Suprapubic skin (tissue), 4 donors: ENCODE measurements at places on chromosomes 16 and 17. TPM values are rescaled to one million over a fixed set of nuclear protein-coding genes. Genes with fewer than 3 reads are reported as not detected.
A peak's percentile ranks its signal among the peaks of the same experiment; 100 is the strongest.

ARHGDIG gene
- not detected for total RNA-seq

DNA sequence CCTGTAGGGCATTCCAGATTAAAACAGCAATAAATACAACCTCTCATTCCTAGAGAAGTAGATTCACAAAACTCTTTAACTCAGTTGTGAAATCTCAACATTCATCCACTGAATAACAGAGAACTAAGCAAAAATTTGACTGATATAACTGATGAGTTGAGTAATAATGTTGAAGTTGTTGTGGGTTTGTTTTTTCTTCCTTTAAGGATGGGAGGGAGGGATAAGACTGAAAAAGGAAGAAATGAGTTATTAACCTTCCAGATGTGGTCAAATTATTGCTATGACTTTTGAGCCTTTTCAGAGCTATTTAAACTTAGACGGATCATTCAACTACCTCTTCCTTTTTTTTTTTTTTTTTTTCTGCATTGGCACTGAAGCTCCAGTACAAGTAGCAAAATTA, 38.6 kb downstream of the SKAP1 start:
- no peak overlapping the region for H3K4me3 ChIP-seq
- H3K36me3 ChIP-seq: no peaks in the 10 kb centered on the region
- no peak for DNase-seq
- H3K4me1 ChIP-seq: no peaks in the 10 kb centered on the region
- no peak overlapping the region for H3K27ac ChIP-seq

GRCh38 chr17:43691317-43691693, 29.6 kb upstream of the MEOX1 start:
- no peak overlapping the region for H3K4me3 ChIP-seq
- DNase-seq: no peak
- H3K4me1 ChIP-seq: peaks cover 5% of the 10 kb centered on the region
- H3K27me3 ChIP-seq: no peaks in the 10 kb centered on the region
- H3K36me3 ChIP-seq: no peaks in the 10 kb centered on the region

GRCh38 chr17:33596899-33597298, 303.8 kb upstream of the ASIC2 start:
- H3K27me3 ChIP-seq: peaks cover 7% of the 10 kb centered on the region
- H3K27ac ChIP-seq: no peak overlapping the region
- H3K4me1 ChIP-seq: no peaks in the 10 kb centered on the region
- H3K4me3 ChIP-seq: no peak overlapping the region
- H3K36me3 ChIP-seq: no peaks in the 10 kb centered on the region

GRCh38 chr17:12445331-12445730, 220.4 kb upstream of the MYOCD start:
- H3K4me3 ChIP-seq: no peak overlapping the region
- DNase-seq: no peak
- H3K27me3 ChIP-seq: no peaks in the 10 kb centered on the region
- no peaks in the 10 kb centered on the region for H3K36me3 ChIP-seq

KRTAP4-6 gene
- total RNA-seq: 45.0 TPM

RABEP2 gene
- total RNA-seq: 66.7 TPM

DNA sequence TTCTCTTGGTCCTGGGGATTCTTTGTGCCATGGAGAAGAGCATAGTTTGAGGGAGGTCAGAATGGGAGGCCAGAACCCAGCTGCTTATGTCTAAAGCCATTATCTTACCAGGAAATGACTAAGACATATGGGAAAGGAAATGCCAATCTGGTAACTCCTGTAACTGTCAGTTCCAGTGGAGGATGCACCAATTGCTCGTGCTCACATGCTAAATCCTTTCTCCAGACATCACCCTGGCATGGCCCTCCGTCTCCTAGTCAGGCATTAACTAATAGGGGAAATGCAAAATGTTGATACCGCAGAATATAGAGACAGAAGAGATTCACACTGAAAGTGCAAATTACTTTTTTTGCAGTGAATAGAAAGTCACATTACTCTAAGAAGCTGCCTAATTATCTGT, 255.6 kb upstream of the HSBP1 start:
- no peak overlapping the region for H3K27ac ChIP-seq
- H3K4me1 ChIP-seq: no peaks in the 10 kb centered on the region
- no peak for DNase-seq

GRCh38 chr17:2085648-2085949, 30.7 kb downstream of the HIC1 start:
- H3K36me3 ChIP-seq: peaks cover 20% of the 10 kb centered on the region
- H3K27ac ChIP-seq: peak overlapping the region; percentile 77
- no peaks in the 10 kb centered on the region for H3K27me3 ChIP-seq
- no peak overlapping the region for H3K4me3 ChIP-seq
- peaks cover 84% of the 10 kb centered on the region for H3K4me1 ChIP-seq

- no peak overlapping the region for H3K4me3 ChIP-seq
- no peak overlapping the region for H3K27ac ChIP-seq
- H3K4me1 ChIP-seq: no peaks in the 10 kb centered on the region
- no peak for DNase-seq
Measured at GRCh38 chr16:49970797-49971431, 54.1 kb upstream of the CNEP1R1 start.

GRCh38 chr16:873243-873661, 72.7 kb upstream of the GNG13 start:
- no peak for DNase-seq
- H3K4me3 ChIP-seq: no peak overlapping the region
- H3K36me3 ChIP-seq: peaks cover 70% of the 10 kb centered on the region
- no peak overlapping the region for H3K27ac ChIP-seq
- no peaks in the 10 kb centered on the region for H3K4me1 ChIP-seq
- H3K27me3 ChIP-seq: no peaks in the 10 kb centered on the region

DNA sequence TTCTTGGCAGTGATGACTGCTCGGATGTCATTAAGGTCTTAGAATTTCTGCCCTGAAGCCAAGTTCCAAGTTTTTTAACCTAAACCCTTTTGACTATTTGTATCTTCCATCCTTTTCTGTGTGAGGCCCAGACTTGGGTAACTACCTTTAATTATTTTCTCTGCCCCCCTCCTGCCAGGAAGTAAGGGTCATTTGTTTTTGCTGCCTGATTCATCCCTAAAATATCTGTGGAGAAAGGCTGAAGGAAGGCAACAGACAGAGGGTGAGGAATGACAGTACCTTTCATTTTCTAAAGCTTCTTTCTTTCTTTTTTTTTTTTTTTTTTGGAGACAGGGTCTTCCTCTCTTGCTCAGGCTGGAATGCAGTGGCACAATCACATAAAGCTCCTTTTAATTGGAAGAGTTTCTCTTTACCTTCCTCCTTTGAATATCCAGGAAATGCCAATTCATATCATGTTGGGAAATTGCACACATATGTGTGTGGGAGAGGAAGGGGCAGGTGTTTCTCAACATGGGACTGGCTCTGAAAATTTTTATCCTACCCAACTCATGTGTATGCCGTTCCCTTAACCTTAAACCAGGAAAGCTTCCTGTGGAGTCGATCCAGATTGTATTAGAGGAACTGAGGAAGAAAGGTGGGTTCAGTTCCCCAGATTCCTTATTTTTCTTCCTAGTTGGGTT, 957 bp downstream of the VPS25 start:
- no peak for DNase-seq
- H3K27me3 ChIP-seq: no peaks in the 10 kb centered on the region
- H3K27ac ChIP-seq: no peak overlapping the region
- H3K36me3 ChIP-seq: peaks cover 38% of the 10 kb centered on the region
- peak overlapping the region; percentile 92 for H3K4me3 ChIP-seq

MXRA7 gene
- 51.9 TPM for total RNA-seq

- H3K27me3 ChIP-seq: no peaks in the 10 kb centered on the region
- H3K27ac ChIP-seq: peak overlapping the region; percentile 87
- H3K4me1 ChIP-seq: peaks cover 73% of the 10 kb centered on the region
- no peaks in the 10 kb centered on the region for H3K36me3 ChIP-seq
- no peak overlapping the region for H3K4me3 ChIP-seq
Measured at GRCh38 chr16:20903899-20904506, 3.4 kb downstream of the LYRM1 start.

GRCh38 chr17:2125013-2125535, 70.2 kb downstream of the HIC1 start:
- H3K27me3 ChIP-seq: no peaks in the 10 kb centered on the region
- H3K27ac ChIP-seq: no peak overlapping the region
- H3K4me1 ChIP-seq: peaks cover 36% of the 10 kb centered on the region

MARVELD3 gene
- total RNA-seq: 6.1 TPM

POLDIP2 gene
- 103 TPM for total RNA-seq

GRCh38 chr16:87948119-87948545, 3.1 kb upstream of the BANP start:
- DNase-seq: no peak
- peaks cover 28% of the 10 kb centered on the region for H3K4me1 ChIP-seq
- no peaks in the 10 kb centered on the region for H3K27me3 ChIP-seq

DNA sequence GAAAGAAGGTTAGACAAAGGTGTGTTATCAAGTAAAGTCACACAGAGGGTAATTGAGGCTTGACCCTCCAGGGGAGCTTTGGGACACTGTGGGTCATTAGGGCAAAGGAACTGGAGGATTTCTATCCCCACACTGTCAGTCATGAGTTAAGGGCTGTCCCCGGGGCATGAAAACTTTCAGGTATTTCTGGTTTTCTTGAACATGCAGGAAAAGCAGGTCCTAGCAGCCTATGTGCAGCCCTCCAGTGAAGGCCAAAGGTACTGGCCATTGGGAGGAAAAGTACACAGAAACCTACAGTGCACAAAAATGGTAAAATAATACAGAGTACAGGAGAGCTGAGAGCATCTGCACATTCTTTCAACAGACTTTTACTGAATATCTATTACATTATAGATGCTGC, 44.4 kb upstream of the SCNN1B start:
- peaks cover 16% of the 10 kb centered on the region for H3K4me1 ChIP-seq
- H3K36me3 ChIP-seq: no peaks in the 10 kb centered on the region
- no peak overlapping the region for H3K4me3 ChIP-seq

GRCh38 chr17:60229188-60229802, 79.5 kb downstream of the CA4 start:
- H3K4me3 ChIP-seq: no peak overlapping the region
- no peaks in the 10 kb centered on the region for H3K4me1 ChIP-seq
- H3K27me3 ChIP-seq: no peaks in the 10 kb centered on the region
- H3K27ac ChIP-seq: no peak overlapping the region
- DNase-seq: no peak
- peaks cover 27% of the 10 kb centered on the region for H3K36me3 ChIP-seq

GRCh38 chr16:11692651-11693050, 24.4 kb downstream of the SNN start:
- H3K4me3 ChIP-seq: no peak overlapping the region
- peaks cover 8% of the 10 kb centered on the region for H3K4me1 ChIP-seq
- H3K27me3 ChIP-seq: no peaks in the 10 kb centered on the region
- no peak overlapping the region for H3K27ac ChIP-seq
- no peak for DNase-seq

DNA sequence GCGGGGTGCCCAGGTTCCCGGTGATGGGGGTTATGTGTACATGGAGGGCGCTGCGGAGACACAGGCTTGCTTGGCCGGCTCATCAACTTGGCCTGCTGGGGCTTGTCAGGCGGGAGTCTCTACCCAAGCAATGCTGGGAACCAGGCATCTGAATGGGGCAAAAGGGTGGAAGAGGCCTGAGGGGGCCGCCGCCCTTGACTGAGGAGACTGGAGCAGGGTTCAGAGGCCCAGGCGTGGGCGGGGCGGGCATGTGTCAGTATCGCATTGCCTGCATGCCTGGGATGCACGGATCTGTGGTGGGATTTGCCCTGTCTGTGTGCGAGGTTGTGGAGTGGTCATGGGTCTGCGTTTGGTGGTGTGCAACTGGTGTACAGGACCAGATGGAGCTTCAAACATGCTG, 21.1 kb downstream of the ARHGAP23 start:
- peak overlapping the region; percentile 76 for H3K27ac ChIP-seq
- H3K4me1 ChIP-seq: peaks cover 62% of the 10 kb centered on the region
- H3K36me3 ChIP-seq: no peaks in the 10 kb centered on the region

C16orf96 gene
- 0.34 TPM for total RNA-seq

GRCh38 chr16:72021043-72021442, 12.5 kb downstream of the DHODH start:
- DNase-seq: no peak
- H3K4me3 ChIP-seq: no peak overlapping the region
- no peaks in the 10 kb centered on the region for H3K27me3 ChIP-seq
- H3K4me1 ChIP-seq: no peaks in the 10 kb centered on the region
- H3K36me3 ChIP-seq: peaks cover 84% of the 10 kb centered on the region
- H3K27ac ChIP-seq: no peak overlapping the region

NPIPB6 gene
- 30.7 TPM for total RNA-seq

GRCh38 chr17:50781167-50781566, 13.8 kb upstream of the ANKRD40CL start:
- DNase-seq: no peak
- H3K4me1 ChIP-seq: peaks cover 29% of the 10 kb centered on the region
- H3K36me3 ChIP-seq: no peaks in the 10 kb centered on the region
- H3K27me3 ChIP-seq: no peaks in the 10 kb centered on the region
- peak overlapping the region; percentile 35 for H3K4me3 ChIP-seq

DNA sequence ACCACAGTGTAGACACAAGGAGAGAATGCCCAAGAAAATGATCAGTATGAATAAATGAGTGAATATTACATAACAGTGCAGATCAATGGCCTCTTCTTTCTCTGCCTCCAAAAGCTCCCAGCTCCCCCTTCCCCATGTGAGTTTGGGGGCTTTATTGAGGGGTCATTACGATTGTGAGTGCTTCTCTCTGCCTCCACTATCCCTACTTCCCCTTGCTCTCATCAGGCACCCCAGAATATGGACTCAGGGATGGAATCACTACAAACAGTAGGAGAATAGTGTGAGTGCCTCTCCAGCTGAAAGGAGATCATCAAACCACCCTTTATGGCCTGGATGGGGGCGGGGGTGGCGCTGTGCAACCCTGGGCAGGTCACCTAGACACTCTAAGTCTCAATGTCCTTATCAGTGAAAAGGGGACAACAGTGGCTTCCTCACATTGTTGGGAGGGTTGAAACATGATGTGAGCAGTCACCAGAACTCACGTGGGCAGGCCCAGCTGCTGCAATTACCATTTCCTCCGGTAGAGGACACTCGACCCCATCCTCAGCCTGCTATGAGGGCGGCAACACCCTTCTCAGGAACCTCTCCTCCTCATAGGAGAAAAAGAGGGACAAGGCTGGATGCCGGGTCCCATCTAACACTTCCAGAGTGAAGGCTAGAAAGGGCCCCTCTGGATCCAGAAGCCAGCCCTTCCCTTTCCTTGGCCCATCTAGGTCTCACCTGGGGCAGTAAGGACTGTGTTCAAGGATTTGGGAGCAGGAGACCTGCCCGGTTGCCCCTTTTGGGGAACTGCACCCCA, 2.1 kb upstream of the EPOP start:
- no peak overlapping the region for H3K4me3 ChIP-seq
- DNase-seq: peak; percentile 91
- H3K27ac ChIP-seq: no peak overlapping the region
- H3K36me3 ChIP-seq: no peaks in the 10 kb centered on the region
- peaks cover 35% of the 10 kb centered on the region for H3K4me1 ChIP-seq
- peaks cover 28% of the 10 kb centered on the region for H3K27me3 ChIP-seq

DNA sequence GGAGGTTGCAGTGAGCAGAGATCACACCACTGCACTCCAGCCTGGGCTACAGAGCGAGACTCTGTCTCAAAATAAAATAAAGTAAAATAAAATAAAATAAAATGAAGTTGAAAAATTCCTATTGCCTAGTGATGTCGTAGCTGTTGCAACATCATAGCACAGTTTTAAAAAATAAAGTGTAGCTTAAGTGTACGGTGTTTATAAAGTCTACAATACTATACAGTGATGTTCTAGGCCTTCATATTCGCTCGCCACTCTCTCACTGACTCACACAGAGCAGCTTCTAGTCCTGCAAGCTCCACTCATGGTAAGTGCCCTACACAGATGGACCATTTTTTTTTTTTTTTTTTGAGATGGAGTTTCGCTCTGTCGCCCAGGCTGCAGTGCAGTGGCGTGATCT, 43.5 kb upstream of the MNT start:
- peaks cover 22% of the 10 kb centered on the region for H3K36me3 ChIP-seq
- DNase-seq: no peak
- H3K4me1 ChIP-seq: no peaks in the 10 kb centered on the region
- H3K27me3 ChIP-seq: no peaks in the 10 kb centered on the region

CLEC19A gene
- not detected for total RNA-seq
